ENCODE measurements at places on chromosomes 11 and 22.

- no peak for DNase-seq
Observed at GRCh38 chr22:35308480-35309021, 8.9 kb downstream of the TOM1 start.

GRCh38 chr11:102111011-102111786 is 952 bp downstream of the YAP1 start:
- DNase-seq, result no peak

DNA sequence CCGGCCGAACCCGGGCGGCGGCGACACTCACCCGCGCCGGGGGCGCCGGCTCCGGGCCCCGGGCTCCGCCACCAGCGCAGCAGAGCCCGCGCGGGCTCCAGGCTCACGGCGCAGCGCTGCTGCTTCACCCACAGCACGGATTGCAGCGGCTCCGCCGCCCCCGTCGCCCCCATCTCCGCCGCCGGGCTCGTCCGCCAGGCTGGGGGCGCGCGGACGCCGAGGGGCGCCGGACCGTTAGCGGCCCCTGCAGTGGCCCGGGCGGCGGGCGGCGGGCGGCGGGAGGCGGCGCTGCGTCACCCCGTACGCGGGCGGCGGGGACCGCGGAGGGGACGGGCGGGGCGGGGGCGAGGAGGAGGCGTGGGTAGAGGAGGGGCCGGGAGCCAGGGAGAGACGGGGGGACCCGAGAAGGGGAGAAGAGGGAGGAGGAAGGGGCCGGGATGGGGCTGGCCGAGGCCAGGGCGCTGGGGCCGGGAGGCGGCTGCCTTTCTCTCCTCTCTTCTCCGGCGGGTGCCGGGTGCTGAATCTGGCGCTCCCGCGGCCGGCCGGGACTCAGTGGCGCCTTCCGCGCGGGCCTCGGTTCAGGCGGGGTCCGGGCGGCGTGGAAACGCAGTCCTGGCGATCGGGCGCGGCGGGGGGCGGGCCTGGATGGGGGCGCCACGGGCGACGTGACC is at the start of gene CERK:
TSS of gene CERK (minus strand) at position 277 of the 671 bp plus-strand sequence. CDS start at position 173, 104 bp downstream.
- peak; percentile 60 for DNase-seq

- DNase-seq, result no peak
Observed at GRCh38 chr22:30309951-30310741, 16.6 kb downstream of the TBC1D10A start.

DNA sequence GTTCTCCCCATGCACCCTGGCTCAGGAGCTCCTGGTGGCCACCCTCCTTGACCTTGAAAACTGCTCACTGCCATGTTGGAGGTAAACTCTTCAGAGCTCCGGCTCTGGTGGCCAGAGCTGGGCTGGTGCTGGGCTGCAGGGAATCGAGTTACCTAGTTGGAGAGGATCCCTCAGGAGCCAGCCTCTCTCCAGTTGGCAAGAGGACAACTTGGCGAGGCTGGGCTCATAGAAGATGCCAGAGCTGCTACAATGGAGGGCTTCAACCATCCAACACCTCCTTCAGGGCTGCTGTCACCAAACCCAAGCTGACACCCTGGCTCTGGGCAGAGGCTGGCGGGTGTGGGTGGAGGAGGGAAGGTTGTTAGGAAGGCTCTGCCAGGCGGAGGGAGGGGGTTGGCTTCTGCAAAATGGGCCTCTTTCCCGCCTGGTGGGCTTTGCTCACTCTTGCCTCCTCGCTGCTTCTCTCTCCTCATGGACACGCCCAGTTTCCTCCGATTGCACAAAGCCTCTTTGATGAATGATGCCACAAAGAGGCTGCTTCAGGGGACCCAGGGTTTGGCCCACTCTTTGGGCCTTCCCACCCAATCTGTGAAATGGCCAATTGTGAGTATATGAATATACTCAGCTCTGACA is 53.1 kb downstream of the THAP12 start:
- DNase-seq, result no peak

GRCh38 chr22:48957987-48958321 is 869.7 kb downstream of the BRD1 start:
- no peak for DNase-seq

- peak; percentile 25 for DNase-seq
Observed at GRCh38 chr11:123577081-123577598, 77.3 kb downstream of the SCN3B start.

DNA sequence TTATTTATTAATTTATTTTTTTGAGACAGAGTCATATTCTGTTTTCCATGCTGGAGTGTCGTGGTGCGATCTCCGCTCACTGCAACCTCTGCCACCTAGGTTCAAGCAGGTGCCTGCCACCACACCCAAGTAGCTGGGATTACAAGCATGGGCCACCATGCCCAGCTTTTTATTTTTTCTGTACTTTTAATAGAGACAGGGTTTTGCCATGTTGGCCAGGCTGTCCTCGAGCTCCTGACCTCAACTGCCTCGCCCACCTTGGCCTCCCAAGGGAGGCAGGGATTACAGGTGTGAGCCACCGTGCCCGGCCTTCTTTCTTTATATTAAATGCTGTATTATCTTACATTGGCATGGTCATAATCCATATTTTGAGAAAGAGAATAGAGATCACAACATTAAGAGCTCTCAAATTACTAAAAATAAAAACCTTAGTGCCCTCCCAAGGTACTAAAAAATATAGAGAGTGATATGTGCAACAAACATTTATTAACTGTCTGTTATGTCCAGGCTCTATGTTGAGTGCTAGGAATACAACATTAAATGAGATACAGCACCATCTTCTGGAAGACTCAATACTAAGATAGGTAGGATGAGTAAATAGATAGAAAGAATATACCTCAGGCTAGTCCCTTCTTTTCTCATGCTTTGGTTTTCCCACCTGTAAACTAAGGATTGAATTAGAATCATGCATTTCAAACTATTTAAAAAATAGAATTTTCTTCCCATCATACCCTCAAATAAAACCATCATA is 84.1 kb downstream of the BBOX1 start:
- no peak for DNase-seq

- DNase-seq, result no peak
Observed at GRCh38 chr11:105910095-105910715, 111.8 kb downstream of the MSANTD4 start.

DNA sequence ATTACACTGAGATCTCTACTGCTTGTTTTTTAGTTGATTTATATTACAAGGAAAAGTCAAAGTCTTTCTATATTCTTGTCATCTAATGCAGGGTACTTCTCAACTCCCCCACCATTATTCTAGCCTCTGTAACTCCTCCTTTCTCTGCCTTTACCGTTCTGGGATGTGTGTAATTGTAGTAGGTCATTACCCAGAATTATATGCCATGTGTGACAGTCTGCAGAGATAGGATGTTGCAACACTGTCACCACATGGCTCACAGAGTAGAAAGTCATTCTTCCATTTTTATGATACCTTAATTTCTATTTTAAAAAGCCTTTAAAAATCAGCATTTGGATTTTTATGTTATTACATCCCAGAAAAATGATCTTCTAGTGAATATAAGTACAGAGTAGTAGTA is 32.7 kb downstream of the ZNF143 start:
- no peak for DNase-seq

DNA sequence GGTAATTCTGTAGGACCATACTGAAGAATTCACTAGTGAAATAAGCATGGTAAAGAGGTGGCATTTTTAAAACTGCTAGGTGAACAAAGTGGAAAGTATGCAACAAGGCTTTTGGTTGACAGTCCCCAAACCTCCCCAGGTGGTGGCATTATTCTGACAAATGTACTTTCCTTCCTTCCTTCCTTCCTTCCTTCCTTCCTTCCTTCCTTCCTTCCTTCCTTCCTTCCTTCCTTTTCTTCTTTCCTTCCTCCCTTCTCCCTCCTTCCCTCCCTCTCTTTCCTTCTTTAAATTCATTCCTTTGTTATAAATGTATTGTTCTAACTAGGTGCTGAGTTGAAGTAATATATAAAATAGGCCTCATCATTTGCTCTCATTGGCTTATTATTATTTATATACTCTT is 284.7 kb upstream of the ANO5 start:
- DNase-seq, result no peak

- DNase-seq, result no peak
Observed at GRCh38 chr11:34044664-34045485, 6.7 kb upstream of the CAPRIN1 start.

DNA sequence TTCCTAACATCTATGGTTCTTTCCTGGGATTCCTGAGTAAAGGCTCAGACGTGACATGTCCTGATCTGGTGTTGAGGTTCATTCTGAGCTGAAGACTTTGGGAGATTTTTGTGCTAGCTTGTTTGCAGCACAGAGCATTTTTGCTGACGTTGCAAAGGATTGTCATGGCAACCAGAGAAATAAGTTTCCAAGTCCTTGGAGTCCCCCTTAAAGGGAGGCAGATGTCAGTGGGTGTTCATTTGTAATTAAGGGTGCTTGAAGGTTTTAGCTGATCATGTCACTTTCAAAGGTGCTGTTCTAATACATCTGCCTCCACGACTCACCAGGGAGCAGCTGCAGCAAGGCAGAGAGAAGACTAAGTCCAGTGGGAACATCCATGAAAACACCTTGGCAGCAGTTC is 5.4 kb upstream of the SYN3 start:
- no peak for DNase-seq

GRCh38 chr22:39624501-39624821 is 53.9 kb downstream of the CACNA1I start:
- DNase-seq, result no peak

DNA sequence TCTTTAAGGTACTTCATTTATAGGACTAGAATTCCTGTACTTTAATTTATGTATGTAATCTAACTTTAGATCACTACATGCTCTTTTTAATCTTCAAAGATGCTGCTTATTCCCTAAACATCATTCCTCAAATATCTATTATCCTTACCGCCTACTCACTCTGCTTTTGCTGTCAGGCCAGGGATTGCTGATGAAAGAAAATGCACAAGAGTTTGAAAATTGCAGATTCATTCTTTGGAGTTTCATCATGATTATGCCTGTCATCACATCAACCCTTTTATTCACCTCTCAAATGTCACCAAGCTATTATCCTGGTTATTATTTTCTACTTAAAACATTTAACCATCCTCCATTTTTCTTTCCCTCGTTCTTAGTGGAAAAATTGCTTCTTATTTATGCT is 802.7 kb downstream of the METTL15 start:
- DNase-seq, result no peak

DNA sequence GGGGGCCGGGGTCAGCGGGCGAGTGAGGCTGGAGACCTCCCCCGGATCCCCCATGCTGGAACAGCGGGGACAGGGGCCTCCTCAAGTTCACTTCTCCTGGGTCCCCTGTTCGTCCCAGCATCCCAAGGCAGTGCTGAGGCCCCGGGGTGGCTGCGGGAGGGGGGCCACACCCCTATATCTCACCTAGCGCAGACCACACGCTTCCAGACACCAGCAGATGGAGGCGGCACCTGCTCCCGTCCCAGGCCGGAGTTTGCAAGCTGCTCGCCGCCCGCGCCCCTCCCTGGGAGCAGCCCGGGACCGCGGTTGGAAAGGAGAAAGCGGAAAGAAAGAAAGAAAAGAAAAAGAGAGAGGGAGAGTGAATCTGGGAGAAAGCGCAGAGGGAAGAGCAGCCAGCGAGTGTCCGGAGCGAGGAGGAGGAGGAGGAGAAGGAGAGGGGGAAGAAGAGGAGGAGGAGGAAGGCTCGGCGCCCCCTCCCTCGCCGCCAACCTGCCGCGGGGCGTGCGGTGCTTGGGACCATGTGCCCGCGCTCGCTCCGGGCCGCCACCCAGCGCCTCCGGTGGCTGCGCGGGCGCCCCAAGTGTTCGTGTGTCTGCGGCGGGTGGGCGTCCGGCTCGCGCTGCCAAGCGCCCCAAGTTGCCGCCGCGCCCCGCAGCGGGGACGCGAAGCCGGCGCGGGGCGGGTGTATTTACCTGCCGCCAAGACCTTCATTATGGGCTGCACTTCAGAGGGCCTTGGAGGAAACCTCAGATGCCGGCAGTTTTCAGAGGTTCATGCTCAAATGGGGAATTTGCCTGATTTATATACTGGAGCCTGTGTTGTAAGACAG is at the start of gene LIF:
TSS of gene LIF (minus strand) at position 775 of the 829 bp plus-strand sequence. CDS start at position 711, 64 bp downstream.
- DNase-seq, result peak; percentile 30

DNA sequence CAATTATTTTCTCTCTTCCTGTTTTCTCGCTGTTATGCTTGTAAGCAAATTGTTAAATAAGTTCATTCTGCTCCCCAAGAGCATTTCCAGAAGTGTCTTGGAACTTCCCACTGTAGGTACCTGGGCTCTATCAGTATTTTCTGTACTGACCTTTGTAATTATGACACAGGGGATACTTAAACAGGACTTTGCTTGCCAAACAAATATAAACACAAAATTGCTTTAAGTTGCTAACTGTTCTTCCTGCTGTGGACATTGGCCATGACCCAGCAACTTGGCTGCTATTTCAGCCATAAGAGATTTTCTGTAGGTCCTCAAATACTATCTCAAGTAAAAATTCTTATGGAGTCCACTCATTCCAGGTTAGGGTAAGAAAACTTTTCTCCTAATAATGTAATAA is 30.1 kb downstream of the SYT9 start:
- DNase-seq, result no peak

- DNase-seq, result no peak
Observed at GRCh38 chr22:37126383-37126782, 16.9 kb upstream of the TMPRSS6 start.

GRCh38 chr11:108766596-108767173 is 101.8 kb downstream of the DDX10 start:
- DNase-seq, result no peak
